ENCODE measurements at places on chromosomes 3 and 15.

GRCh38 chr3:119427669-119428068, 35.7 kb downstream of the TMEM39A start:
- no peak for DNase-seq

GRCh38 chr3:187213616-187214015, 16.3 kb downstream of the RTP1 start:
- no peak for DNase-seq

DNA sequence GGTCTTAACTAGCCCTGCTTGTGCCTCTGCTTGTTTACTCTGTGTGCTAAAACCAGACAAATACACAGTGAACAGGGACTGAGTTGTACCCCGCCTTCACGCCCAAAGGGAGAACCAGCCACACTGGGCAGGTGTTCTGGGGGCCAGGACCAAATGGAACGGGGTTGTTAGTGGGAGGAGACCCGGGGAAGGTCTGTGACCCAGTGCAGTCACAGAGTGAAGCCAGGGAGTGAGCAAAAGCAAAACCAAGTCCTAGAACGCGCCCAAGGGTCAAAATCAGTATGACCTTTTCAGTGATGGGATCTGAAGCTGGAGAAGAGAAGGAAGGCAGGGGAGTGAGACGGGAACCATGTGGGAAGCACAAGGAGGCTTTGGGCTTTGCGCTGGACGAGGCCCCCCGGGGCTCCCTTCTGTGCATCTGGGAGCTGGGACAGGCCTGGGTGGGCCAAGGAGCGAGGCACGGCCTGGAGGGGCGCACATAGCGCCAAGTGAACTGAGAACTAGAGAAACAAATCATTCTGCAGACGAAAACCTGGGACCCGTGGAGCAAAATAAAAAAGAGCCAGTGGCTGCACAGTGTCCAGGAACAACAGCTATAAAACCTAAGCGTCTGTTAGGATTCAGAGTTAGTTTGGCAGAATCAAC, 78.3 kb upstream of the ALDH1A3 start:
- no peak for DNase-seq

DNA sequence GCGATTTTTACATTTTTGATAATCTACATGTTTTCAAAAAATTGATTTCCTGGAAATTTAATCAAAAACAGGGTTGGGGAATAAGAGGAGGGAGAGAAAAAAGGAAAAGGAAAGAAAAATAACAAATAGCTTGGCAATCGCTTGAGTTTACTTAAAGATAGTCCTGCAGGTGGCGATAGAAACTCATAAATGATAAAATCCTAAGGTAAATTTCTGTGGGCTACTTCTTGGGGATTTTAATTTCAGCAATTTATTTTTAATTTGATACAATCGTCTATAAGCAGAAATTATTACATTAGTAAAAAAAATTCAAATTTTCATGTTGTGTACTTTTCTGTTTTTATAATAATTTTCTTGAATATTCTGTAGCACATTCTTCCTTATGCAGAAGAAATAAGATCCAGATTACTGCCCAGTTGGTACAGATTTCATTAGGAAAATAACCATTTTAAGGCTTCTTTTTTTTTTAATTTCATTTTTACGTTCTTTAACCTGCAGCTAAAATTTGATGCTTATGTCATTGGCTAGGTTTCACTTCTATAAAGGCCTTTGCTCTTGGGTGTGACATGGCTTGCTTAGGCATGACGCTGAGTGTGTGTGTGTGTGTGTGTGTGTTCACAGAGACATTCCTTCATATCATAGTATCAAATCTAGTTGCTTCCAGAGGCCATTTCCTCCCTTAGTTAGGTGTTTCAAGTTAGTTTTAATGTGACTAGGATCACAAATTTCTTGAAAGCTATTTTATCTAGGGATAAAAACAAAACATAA, 181.8 kb downstream of the MCTP2 start:
- no peak for DNase-seq

DNA sequence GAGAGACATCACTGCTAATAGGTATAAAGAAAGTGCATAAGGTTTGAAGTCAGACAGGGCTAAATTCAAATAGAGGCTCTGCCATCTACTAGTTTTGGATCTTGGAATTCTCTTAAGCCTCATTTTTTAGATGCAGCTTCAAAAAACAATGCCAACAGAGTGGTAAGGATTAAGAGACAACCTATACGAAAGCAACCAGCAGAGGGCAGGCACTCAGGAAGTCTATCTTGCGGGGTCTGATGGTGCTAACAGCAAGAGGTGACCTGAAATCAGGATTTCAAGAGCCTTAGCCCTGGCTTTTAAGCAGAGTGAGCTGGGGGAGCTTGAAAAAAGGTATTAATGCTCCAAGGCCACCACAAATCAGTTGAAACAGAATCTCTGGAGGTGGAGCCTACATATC, 40.7 kb downstream of the LDHAL6B start:
- DNase-seq, result no peak

DNA sequence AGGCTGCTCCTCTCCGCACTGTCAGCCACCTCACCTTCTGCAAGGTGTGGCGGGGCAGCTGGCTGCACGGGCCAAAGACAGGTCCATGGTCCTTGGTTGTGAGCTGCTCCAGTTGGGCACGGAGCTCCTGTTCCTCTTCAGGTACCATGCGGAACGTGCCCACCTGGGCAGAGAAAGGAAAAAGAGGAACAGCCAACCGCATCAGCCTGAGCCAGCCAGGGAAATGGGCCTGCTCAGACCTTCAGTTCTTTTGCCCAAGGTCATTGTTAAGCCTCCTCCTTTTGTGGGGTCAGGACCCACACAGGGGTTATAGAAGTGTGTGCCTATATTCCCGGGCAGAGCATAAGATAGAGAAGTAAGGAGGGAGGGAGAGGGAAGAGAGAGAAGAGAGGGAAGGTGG, 2.8 kb downstream of the RLBP1 start:
- no peak for DNase-seq

- DNase-seq, result no peak
These were observed 443.3 kb downstream of the GABRG3 start for GRCh38 chr15:27414168-27414870.
